ENCODE measurements at places on chromosomes 5 and 9.
A peak's percentile ranks its signal among the peaks of the same experiment; 100 is the strongest.

GRCh38 chr5:127400946-127401670, 110.5 kb downstream of the MEGF10 start:
- DNase-seq, result no peak

- DNase-seq, result peak; percentile 71
Observed at GRCh38 chr5:56814963-56815657, at the start of gene MAP3K1. TSS of gene MAP3K1 (plus strand) at chr5:56815549. CDS start at chr5:56815574, 25 bp downstream.

DNA sequence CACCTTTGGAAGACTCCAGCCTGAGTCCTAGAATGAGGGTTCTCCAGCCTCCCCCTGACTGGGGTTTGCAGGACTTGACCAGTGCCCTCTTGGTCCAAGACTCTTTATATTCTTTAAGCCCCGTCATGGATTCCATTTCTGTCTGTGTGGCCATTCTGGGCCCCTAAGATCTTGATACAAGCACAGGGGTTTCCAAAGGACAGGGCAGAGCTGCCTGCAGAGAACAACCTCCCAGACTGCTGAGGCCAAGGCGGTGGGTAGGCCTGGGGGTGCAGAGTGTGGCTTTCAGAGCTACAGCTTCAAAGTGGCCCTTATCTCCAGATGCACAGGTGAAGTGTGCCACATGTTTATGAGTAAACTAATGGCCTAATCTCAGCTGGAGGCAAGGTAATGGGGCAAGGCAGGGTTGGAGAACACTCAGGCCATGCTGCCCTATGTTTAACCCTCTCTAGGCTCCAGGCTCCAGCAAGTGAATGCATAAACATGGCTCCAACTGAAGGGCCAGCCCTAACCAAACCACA, 32.1 kb downstream of the FOXI1 start:
- no peak for DNase-seq

DNA sequence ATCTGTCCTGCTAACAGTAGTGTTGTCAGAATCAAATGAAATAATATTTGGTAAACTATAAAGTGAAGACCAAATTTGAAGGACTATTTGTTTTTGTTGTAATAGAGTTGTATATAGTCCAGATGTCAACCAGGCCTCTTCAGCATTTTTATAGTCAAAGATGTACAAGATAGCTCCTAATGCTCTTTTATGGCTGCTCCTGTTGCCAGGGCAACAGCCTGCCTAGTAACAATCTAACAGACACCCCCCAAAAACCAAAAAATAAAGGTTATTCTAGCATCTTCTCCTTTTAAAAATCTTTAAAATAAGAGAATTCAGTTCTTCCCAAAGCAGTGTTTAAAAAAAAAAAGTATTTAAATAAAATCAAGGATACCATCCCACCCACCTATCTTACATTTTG, 49.5 kb upstream of the MACIR start:
- no peak for DNase-seq

DNA sequence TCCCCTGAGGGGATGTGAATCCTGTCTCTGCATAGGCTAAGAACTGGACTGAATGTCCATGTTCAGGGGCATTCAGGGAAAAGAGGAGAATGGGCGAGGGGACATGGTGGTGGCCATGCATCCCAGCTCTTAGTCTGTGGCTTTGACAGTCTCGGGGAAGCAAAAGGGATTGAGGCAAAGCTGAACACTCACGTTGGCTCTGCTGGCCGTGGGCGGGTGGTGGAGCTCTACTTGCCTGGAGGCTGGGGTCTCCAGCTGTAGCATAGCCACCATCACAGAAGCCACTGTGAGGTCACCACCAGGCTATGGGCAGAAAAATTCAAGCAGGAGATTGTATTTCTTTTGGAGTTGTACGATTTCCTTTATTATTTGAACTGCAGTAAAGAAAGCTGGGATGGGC, 4.1 kb downstream of the GARIN3 start:
- no peak for DNase-seq

- DNase-seq, result no peak
Observed at GRCh38 chr9:109653470-109653869, 126.5 kb upstream of the PALM2AKAP2 start.

GRCh38 chr5:83721953-83722901, 1.6 kb upstream of the HAPLN1 start:
- DNase-seq, result peak; percentile 13

GRCh38 chr5:143248391-143248790, 155.1 kb downstream of the NR3C1 start:
- DNase-seq, result no peak

DNA sequence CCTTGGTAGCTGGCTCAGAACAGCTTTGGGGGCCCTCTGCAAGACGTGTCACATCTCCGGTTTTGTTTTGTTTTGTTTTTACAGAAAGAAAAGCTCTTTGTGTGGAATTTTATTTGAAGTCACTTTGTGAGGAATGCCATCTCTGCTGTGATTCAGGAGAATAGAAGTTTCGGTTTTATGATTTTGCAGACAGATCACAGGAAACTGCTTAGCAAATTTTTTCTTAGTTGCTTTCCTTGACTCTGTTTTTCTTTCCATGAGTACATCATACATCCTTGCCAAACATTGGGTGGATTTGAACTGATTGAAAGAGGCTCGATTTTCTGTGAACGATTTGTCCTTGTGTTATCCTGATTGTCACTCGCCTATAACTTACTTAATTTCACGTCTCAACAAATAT, 5.1 kb downstream of the SEMA5A start:
- DNase-seq, result no peak

DNA sequence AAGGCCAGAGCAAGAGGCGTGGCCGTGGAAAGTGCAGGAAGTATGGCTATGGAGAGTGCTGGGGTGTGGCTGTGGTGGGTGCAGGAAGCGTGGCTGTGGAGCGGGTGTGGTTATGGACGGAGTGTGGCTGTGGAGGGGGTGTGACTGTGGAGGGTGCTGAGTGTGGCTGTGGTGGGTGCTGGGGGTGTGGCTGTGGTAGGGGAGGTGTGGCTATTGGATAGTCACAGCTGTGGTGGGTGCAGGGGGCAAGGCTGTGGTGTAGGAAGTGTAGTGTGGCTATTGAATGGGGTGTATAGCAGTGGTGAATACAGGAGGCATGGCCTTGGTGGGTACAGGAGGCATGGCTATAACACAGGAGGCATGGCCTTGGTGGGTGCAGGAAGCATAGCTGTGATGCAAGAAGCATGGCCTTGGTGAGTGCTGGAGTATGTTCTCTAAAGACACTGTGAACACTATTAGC, 40.8 kb upstream of the SPATA31C2 start:
- no peak for DNase-seq

DNA sequence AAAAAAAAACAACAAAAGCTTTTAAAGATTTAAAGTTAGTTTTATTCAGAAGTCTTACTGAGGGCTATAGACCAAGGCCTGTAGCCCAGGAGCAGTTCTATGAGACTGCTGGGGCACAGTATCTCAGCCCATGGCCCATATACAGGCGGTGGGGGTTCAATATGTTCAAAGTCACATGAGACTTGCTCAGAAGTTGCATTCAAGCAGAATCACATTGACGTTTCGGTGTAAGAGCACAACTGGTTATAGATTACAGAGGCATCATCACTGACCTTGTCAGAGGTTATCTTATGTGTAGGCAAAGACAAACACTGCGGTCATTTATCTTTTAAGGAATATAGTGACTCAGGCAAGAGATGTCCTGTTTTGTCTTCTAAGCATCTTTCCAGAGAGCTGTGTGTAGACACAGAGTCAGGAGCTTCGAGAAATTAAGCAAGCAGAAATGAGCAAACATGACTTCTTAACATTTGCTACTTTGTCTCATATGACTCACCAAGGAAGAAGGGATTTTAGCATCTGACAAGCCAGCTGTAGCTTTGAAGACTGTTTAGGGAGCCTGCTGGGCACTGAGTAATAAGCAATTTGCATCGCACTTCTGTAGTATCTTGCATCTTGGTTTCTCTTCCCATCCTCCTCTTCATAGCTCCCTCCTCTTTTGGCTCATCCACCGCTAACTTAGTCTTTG, 12.9 kb upstream of the F2RL1 start:
- DNase-seq, result no peak

DNA sequence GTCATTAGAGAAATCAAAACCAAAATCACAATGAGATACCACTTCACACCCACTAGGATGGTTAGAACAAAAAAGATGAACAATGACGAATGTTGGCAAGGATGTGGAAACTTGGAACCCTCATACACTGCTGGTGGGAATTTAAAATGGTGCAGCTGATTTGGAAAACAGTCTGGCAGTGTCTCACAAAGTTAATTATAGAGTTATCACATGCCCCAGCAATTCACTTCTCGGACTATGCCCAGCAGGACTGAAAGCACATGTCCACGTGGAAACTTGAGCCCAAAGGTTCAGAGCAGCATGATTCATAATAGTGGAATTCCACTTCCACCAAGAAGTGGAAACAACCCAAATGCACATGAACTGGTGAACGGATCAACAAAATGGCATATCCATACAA, 85.0 kb upstream of the HRH2 start:
- DNase-seq, result no peak

DNA sequence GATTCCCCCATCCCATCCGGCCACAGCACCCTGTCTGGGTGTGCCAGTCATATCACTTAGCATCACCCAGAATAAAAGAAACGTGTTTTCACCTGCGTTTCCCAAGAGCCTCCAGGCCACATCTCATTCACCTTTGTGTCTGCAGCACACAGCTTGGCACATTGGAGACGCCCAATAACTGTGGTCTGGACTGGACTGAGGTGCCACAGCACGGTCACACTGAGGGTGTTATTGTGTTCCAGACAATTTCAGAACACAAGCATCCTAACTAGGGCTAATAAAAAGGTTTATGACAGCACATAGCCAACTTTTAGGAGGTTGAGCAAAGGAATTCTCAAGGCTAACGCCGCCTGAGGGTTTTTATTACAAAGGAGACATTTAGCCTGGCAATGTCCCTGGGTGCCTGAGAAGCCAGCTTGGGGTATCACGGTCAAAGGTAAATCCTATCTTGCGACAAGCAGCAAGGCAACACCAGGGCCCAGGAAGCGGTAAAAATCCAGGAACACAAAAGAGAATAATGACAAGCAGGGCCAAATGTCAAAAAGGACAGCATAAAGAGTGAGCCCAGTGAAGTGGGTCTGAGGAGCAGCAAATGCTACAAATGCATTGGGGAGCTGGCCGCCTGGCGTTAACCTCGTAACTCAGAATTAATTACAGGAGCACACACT, 3.4 kb downstream of the EPB41L4B start:
- DNase-seq, result no peak

DNA sequence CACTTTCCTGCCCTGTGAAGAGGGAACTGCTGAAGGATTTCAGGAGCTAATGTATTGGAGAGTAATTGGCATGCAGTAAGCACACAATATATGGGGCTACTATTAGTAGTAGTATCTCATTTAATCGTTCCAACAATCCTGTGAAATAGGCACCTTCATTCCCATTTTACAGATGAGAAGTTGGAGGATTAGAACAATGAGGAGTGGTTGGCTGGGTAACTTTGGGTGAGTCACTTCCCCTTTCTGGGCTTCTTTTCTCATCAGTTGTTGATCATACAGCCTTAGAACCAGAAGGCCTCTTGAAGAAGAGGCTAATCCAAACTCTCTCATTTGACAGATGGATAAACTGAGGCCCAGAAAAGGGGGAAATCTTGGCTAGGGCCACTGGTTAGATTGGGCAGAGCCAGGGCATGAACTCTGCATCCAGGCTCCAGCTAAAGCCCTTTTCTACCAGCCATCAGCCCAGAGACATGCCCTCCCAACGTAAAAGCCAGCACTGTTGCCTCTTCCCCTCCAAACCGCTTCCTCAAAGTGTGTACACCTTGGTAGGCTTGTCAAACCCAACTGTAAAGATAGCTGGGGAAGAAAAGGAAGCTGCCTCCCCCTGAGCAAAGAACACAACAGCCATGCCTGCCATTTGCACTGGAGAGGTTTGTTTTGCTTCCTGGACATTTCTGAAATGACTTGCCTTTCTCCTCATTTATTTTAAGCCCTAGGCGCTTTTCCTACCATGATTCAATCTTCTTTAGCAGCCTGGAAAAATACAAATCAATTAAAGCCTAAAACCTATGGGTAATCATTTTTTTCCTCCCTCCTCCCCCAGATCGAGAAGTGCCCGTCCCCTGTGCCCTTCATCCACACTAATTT, 992 bp downstream of the SPACA9 start:
- DNase-seq, result no peak

- no peak for DNase-seq
Observed at GRCh38 chr5:116273448-116274242, 188.8 kb downstream of the COMMD10 start.

DNA sequence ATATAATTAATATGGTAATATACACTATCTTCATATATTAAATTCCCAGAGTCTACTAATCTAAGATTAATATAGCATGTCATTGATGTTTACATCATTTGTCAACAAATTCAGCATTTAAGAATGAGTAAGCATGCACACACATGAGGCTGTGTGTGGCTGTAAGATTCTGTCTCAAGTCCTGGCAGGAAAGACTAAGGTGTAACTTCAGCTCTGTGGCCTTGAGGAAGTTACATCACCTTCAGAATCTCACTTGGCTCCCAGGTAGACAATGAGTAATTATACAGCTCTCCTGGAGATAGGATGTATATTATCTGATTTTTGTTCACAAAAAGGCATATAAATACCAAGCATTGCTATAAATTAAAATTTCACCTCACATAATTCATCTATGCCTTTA, 119.4 kb upstream of the IQGAP2 start:
- no peak for DNase-seq

DNA sequence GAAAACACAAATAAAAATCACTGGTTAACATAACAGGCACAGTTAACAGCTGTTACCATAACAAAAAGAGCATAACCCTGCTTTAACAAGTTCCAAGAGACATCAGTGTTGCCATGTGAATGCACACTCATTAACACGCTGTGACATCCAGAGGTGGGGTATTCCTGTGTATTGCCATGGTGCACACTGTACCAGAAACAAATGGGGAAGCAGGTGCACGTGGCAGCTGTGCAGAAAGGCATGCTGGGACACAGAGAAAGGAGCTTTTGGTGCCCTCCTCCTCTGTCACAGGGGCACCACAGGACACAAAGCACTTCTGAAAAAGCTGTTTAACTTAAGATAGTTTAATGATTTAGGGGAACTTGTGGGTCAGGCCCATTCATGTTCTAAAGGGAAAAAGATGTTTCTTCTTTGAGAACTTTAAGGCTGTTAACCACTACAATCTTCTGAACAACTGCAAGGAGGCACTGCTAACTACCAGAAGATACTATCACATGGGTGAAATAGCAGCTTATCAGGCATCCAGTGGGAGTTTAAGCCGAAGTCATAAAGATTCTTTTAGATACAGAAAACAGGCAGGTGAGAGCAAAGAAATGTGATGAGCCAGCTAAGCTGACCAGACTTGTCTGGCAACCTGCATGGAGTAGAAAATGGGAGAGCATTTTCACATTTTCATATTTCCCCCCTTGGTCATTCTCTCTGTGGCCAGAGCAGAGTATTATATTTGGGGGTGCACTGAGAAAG, 56.4 kb upstream of the GOLPH3 start:
- no peak for DNase-seq

GRCh38 chr5:173901705-173902104, 13.6 kb downstream of the CPEB4 start:
- DNase-seq, result no peak

DNA sequence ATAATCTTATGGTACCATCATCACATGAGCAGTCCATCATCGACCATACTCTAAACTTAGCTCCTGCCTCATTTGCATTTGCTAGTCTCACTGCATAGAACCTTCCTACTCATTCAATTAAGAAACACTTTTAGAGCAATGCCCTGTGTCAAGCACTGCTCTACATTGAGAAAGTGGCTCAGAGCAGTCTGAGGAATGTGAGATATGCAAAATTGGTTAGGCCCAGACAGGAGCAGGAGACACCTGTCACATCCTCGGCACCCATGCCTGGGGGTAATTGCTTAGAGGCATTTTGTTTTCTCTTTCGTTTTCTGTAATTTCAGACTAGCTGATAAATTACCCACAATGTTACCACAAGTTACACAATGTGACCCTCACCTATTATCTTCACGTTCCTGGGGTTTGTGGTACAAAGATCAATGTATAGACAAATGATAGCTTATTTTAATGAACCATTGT, 4.9 kb upstream of the RARS1 start:
- DNase-seq, result no peak
